ENCODE measurements at places on chromosomes 7 and 10.

DNA sequence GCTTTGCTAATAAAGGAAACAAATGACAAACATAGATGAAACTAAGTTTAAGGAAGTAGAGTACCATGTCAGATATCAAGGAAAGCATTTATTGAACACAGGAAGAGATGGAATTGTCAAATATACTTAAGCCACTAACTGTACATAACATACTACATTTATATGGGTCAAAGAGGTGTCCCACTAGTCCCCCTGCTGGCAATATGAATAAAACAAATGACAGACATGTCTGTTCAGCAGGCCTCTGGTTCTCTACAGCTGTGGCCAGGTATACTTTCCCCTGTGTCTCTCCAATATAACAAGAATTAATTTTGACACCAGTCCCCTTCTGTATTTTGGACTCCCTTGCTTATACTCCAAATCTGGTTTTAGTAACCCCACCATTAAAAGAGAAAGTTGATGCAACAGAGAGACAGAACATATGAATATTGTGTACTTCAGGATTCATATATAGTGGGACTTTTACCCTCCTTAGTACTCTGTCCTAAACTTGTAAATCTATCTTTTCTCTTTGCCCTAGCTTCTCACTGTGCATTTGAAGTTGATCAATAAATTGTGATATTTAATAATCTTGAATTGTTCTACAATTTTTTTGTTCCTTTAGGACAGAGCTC lies 42.9 kb downstream of the CD36 start:
- DNase-seq, result no peak

GRCh38 chr10:58994226-58995057 lies 182.0 kb upstream of the PHYHIPL start:
- DNase-seq, result no peak

- peak; percentile 51 for DNase-seq
These were observed 28.2 kb downstream of the SKIDA1 start for GRCh38 chr10:21497177-21497807.

DNA sequence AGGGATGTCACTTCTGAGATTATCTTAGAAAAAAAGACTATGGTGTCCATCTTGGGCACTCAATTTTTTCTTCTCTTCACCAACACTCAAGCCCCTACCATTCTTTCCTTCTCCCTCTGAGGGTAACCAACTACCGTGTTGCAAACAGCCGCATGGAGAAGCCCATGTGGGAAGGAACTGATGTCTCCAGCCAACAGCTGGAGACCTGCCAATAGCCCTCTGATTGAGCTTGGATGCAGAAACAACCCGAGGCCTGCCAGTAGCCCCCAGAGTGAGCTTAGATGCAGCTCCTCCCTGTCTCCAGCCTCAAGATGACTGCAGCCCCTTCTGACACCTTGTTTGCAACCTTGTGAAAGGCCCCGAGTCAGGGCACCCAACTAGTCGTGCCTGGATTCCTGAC lies 36.4 kb upstream of the CHCHD3 start:
- no peak for DNase-seq

GRCh38 chr10:31390804-31391203 lies 71.8 kb downstream of the ZEB1 start:
- DNase-seq, result no peak

DNA sequence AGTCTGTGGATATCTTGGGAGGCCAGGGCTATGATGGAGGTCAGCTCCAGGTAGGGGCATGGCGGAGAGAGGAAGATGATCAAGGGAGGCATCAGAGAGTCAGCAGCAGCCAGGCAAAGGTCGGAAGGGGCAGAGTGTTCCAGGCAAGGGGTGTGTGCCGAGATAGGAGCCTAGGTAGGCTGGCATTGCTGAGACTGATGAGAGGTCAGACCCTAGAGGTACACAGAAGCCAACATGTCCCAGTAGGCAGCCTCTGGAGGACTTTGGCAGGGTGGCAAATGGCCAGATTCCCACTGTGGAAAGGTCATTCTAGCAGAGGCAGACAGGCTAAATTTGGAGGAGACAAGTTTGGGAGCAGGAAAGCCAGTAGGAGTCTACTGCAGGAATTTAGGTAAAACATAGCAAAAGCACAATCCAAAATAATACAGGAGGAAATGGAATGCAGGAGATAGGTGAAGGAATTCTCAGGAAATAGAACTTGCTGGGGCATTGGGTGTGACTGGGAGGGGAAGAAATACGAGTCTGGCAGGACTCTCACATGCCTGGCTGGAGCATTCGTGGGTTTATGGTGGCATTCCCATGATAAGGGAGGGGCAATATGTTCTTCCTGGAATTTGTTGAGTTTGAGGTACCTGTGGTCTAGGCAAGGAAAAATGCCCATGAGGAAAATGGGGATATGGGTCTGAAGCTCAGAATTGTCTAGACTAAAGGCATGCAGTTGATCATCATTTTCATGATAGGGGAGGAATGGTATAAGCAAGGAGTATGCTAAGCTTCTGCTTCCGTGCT lies 25.7 kb downstream of the TMEM176A start:
- no peak for DNase-seq

- DNase-seq, result no peak
These were observed 124.7 kb upstream of the SDK1 start for GRCh38 chr7:3176112-3177000.

GRCh38 chr10:89120931-89121763 lies 86.0 kb downstream of the CH25H start:
- DNase-seq, result no peak

GRCh38 chr10:7405637-7406036 lies 5.2 kb downstream of the SFMBT2 start:
- no peak for DNase-seq
